Neural progenitor cell (in vitro differentiated cells): ENCODE measurements at places on chromosomes 2 and 18.

GRCh38 chr2:223856021-223856420 is 18.6 kb upstream of the AP1S3 start:
- no peak for DNase-seq

GRCh38 chr2:43423941-43424261 is 171.9 kb downstream of the THADA start:
- no peak for DNase-seq

GRCh38 chr18:79738581-79739439 is 58.9 kb upstream of the KCNG2 start:
- DNase-seq: no peak

DNA sequence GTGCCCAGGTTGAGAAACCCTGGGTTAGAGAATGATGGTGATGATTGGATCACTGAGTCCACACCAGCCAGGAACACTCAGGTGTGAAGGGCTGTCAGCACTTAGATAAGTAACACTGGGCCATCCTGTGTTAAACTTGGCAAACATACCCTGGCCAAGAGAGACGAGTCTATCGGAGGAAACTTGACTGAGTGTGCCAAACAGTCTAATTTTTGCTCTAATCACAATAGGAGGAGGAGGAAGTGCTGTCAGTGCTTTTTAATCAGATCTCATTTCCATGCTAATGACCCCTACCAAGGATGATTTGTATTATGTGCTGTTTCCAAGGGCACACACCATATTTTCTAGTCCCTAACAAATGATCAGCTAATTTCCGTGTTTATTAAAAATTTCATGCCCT is 63.8 kb upstream of the SEC11C start:
- no peak for DNase-seq

DNA sequence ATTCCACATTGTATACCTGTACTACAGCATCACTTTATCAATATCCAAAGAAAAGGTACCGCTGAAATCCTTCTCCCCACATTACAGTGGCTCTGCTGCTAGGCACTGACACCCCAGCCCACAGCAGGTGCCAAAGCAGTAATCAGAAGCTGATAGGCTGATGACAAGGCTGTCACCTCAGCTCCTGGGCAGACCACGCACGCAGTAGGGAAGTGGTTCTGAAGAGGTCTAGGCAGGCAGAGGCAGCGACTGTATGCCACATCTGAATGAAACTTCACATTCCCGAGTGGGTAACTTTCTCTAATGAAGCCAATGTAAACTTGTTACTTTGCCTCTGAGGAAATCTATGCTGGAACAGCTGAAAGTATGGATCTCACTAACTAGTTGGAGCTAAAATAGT is 113.0 kb downstream of the MEP1B start:
- DNase-seq: no peak

- DNase-seq: peak; percentile 15
These were observed 12.3 kb upstream of the RESP18 start for GRCh38 chr2:219344751-219345430.

- DNase-seq: no peak
These were observed 82.2 kb downstream of the LRP1B start for GRCh38 chr2:142048581-142048980.

GRCh38 chr2:4597400-4597799 is 894.0 kb downstream of the DCDC2C start:
- no peak for DNase-seq

- DNase-seq: no peak
These were observed 46.2 kb upstream of the SERPINE2 start for GRCh38 chr2:224085246-224085645.

GRCh38 chr18:12516049-12516630 is 108.4 kb downstream of the PRELID3A start:
- DNase-seq: no peak

GRCh38 chr2:119494163-119494790 is 30.0 kb downstream of the SCTR start:
- no peak for DNase-seq

DNA sequence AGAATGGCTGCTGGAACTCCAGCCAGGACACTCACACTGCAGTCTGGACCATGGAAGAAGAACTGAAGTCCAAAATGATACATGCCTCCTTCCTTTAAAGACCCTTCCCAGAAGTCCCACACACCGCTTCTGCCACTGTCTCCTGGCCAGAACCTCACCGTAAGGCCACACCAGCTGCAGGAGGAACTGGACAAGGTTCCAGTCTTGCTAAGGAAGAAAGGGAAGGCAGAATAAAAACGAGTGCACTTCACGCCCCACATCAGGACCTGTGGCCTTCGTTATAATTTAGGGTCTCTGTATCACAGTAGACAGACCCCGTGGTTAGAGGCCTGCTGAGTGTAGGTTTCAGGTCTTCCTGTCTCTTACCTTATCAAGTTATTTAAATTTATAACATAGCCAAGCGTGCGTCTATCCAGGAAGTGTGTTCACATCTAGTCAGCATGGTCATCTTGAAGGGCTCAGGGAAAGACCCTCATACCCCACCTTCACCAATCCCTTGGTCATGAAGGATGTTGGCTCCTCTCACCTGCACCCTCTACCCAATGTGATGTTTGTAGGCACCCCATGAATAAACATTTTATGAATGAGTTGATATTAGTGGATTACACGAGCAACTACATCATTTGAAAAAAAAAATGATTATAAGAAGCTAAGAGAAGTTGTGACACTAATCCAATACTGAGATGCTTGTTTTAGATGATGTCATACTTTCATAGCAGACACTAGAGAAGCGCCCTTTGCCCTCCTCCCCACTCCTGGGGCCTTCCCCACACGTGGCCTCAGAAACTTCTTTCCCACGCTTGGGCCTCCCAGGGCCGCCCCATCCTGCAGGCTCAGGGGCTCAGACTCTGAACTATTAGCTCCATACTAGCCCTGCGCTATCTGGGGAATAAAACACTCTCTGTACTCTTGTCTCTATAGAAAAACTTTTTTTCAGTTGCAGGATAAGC is 157.6 kb downstream of the FAM210A start:
- DNase-seq: no peak

DNA sequence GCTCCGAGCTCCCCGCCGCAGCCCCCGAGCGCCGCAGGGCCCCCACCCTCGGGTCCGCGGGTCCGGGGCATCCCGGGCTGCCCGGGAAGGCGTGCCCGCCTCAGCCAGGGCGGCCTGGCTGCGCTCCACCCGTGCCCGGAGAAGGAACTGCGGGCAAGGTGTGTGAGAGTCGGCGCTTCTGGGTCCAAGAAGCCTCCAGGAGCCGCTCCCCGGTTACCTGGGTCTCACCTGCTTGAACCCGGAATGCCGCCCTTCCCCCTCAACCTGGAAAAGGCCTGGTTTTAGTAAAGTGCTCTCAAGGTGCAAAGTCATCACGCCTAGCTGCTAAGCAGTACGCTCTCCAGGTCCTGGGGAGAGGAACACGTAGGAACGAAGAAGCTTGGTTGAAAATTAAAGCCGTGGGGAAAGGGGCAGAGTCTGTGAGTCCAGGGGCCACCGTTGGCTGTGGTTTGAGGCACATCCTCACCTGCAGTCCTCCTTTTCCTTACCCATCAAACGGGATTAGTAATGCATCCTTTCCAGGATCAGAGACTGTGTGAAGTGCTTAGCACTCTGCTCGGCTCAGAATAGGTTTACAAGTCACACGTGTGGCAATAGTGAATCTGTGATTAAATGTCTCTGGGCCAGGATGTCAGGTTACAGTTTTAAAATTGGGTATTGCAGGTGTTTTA is 1.2 kb downstream of the ASAP2 start:
- DNase-seq: peak; percentile 27

GRCh38 chr2:14023558-14023957 is 609.0 kb upstream of the LRATD1 start:
- DNase-seq: no peak

DNA sequence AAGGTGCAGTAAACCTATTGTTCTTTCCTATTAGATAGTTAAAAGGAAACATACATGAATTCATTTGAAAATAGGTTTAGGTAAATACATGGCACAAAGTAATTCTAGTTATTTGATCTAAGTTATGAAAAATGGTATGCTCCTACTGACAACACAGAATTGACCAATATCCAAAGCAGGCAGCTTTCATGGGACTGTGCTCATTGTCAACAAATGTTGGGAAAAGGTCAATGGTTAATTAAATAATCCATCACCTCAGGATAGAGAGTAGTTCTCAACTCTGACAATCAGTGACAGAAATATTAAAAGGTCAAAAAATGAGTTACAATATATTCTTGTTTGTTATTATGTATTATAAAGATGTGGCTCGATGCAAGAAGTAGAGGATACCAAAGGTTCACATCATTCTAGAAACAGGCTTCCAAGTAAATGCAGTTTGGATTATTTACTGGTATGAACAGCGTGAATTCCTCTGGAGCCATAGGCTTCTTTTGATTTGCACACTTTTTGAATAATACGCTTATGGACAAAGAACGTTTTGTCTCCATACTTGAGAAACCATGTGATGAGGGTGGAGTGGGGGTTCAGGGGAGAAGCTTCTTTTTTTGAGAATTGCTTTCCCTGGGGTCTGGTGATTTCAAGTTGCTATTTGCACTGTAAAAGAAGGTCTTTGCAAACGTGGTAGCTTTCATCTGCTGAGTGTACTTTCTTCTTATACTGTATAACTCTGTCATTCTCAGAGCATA is 422.0 kb upstream of the ZEB2 start:
- DNase-seq: no peak

GRCh38 chr18:47387864-47388263 is 136.4 kb upstream of the SKOR2 start:
- DNase-seq: no peak

DNA sequence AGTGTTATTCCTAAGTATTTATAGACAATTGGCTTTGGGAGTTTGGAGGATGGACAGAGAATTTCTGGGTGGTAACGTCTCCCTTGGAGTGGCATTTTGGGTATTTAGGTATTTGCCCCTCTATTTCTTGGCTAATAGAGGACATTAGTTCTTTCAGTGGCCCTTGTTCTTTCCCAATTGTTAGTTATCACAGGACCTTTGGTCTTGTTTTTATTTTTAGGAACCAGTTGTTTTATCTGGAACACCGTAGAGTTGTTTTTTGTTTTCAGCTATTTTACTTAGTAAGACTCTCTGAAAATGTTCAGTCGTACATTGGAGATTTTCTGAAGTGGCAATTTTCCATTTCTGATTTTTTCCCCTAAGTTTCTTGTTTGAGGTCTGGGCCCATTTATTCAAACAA is 40.5 kb upstream of the TNFRSF11A start:
- DNase-seq: no peak

- no peak for DNase-seq
These were observed 95.0 kb downstream of the HDAC4 start for GRCh38 chr2:239305771-239306170.

GRCh38 chr18:63320975-63321265 is 1.4 kb upstream of the BCL2 start:
- DNase-seq: no peak

DNA sequence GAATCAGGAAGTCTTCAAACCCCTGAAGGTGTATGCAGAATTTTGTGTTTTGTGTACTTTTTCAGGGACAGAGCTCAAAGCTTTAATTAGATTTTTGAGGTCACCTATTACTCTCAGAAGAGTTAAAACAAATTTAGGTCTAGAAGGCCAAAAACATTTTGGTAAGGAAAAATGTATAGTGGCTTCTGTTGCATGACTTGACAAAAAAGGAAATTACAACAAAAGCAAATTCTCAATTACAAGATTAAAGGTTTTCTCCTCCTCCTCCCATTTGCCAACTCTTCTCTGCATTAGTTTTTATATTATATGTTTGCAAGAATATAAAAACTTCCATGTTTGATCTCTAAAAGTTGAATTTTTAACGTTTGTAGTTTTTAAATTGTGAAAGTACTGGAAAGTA is 4.0 kb downstream of the PIK3C3 start:
- DNase-seq: no peak

- DNase-seq: peak; percentile 20
These were observed 659.8 kb downstream of the CPS1 start for GRCh38 chr2:211216221-211216620.
